Heart right ventricle (tissue), 16 donors: ENCODE measurements at places on chromosomes 6 and 20. TPM values are rescaled to one million over a fixed set of nuclear protein-coding genes. Genes with fewer than 3 reads are reported as not detected.

DNA sequence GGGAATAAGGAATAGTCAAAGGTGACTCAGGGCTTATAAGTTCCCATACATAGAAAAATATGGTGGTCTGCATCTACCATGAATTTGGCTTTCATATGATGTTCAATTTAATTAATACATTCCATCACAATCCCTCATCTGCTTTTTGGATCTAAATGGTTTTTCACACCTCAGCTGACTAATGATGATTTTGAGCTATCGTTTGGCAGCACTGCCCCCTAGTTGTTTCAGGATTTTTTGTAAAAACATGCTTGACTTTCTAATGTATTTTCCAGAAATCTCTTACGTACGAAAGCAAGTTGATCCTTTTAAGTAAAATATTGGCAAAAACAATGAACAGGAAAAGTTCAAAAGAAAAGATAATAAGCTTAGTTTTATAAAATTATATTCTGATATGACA is 408.6 kb upstream of the ADGRB3 start:
- H3K27me3 ChIP-seq: no peaks in the 10 kb centered on the region
- H3K4me1 ChIP-seq: no peaks in the 10 kb centered on the region
- DNase-seq: no peak

DNA sequence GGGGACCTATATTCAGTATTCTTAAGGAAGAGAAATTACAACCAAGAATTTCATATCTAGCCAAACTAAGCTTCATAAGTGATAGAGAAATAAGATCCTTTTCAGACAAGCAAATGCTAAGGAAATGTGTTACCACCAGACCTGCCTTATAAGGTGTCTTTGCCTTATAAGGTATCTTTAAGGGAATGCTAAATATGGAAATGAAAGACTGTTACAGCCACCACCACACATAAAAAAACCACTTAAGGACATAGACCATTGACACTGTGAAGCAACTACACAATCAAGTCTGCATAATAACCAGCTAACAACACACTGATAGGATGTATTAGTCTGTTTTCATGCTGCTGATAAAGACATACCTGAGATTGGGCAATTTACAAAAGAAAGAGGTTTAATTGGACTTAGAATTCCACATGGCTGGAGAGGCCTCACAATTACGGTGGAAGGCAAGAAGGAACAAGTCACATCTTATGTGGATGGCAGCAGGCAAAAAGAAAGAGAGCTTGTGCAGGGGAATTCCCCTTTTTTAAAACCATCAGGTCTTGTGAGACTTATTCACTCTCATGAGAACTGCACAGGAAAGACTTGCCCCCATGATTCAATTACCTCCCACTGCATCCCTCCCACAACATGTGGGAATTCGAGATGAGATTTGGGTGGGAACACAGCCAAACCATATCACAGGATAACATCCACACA is 119.2 kb upstream of the LAMA2 start:
- no peaks in the 10 kb centered on the region for H3K36me3 ChIP-seq
- H3K27ac ChIP-seq: no peak overlapping the region
- no peaks in the 10 kb centered on the region for H3K27me3 ChIP-seq
- H3K4me1 ChIP-seq: no peaks in the 10 kb centered on the region
- DNase-seq: no peak

DNA sequence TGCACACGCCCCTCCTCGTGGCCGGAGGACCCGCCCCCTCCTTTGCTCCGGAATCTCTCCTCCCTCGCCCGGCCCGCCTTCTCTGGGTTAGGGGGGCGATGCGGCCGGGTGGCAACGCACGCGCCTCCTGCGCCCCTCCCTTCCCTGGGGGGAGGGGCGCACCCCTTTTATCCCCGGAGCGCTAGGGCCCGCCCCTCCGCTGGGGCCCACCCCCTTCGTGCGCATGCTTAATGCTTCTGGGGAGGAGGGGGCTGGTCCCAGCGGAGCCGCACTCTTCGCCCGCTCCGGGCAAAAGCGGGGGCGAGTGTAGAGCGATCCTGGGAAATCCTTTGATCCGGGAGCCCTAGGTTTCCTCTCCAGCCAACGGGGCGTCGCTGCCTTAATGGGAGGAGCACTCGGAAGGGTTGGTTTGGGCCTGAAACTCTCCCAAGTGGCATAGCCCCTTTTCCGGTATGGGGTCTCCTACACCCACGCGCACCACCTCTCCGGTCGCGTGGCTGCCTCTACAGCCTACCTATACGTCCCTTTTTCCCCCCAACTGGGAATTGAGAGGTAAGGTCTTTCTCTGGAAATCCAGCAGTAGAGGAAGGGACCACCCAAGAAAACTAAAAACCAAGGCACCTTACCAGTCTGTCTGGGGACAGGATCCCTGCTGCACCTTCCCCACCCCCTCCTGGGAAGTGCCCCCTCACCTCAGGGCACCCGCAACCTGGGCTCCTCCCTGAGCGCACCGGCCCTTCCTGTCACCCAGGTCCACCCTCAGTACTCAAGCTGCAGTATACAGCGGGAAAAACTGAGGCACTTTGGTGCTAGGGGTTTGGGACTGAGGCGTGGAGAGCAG is 2.1 kb downstream of the SOX12 start:
- no peak overlapping the region for H3K4me3 ChIP-seq
- H3K27ac ChIP-seq: peak overlapping the region; percentile 80
- peaks cover 49% of the 10 kb centered on the region for H3K4me1 ChIP-seq
- no peaks in the 10 kb centered on the region for H3K36me3 ChIP-seq
- DNase-seq: peak; percentile 81

GRCh38 chr20:41167481-41168253 is 30.3 kb downstream of the PLCG1 start:
- no peaks in the 10 kb centered on the region for H3K27me3 ChIP-seq
- no peak overlapping the region for H3K27ac ChIP-seq
- H3K4me3 ChIP-seq: no peak overlapping the region
- H3K4me1 ChIP-seq: peaks cover 10% of the 10 kb centered on the region
- DNase-seq: no peak

- no peaks in the 10 kb centered on the region for H3K27me3 ChIP-seq
- no peaks in the 10 kb centered on the region for H3K36me3 ChIP-seq
- H3K27ac ChIP-seq: peak within 1 kb of the TSS; percentile 74
- H3K4me1 ChIP-seq: peaks cover 47% of the 10 kb centered on the region
- peak; percentile 14 for DNase-seq
Observed at GRCh38 chr6:167826896-167827582, at the start of gene AFDN. Gene AFDN (plus strand): TSS chr6:167826911. CDS start chr6:167827133, 222 bp downstream.

GRCh38 chr20:21229163-21229562 is 74.0 kb upstream of the XRN2 start:
- no peaks in the 10 kb centered on the region for H3K4me1 ChIP-seq
- no peak overlapping the region for H3K4me3 ChIP-seq
- no peak overlapping the region for H3K27ac ChIP-seq
- H3K27me3 ChIP-seq: no peaks in the 10 kb centered on the region

DNA sequence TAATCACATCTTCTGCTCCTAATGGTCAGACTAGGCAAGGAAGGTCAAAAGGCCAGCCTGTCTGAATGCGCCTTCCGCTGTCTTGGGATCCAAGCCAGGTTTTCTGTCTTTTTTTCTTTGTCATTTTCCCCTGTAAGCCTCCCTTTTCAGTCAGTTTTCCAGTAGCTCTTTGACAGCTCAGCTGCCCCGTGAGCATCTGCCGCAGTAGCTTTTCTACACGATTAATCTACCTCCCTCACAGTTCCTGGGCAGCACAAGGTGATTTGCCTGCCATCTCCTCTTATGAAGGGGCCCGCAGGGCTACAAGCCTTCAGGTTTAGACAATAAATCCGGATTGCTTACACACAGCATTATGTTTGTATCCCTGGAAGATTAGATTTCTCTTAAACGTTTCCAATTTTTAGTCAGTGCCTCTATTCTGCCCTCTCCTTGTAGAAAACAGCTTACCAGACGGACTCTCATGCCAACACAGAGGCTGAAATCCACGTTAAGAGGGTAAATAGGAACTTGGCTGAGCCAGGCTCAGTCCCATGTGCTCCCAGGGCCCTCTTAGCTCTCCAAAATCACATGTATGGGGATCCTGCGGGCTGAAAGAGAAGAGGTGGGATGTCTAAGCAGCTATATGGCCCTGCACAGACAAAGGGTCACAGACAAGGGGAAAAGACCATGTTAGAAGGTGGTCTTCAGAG is 77.2 kb downstream of the LY86 start:
- no peak overlapping the region for H3K4me3 ChIP-seq
- DNase-seq: no peak
- H3K4me1 ChIP-seq: peaks cover 34% of the 10 kb centered on the region
- no peak overlapping the region for H3K27ac ChIP-seq
- no peaks in the 10 kb centered on the region for H3K27me3 ChIP-seq

DNA sequence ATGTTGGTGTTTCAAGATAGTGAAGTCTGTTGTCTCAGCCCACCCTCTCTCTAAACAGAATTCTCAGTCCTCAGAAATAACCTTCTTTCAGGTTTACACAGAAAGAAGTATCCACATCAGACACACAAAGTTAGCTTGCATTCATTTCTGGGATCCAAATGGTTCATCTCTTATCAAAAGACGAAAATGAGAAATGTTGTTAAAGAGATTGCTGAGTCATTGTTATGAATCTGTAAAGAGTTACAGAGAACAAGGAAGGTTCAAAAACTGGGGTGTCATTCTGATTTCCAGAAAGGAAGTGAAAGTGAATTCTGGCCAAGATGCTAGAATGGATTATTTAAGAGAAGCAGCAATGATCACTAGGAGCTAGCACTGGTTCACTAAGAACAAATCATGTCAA is 90.5 kb upstream of the ATXN1 start:
- peaks cover 4% of the 10 kb centered on the region for H3K4me1 ChIP-seq
- no peak overlapping the region for H3K27ac ChIP-seq
- no peaks in the 10 kb centered on the region for H3K27me3 ChIP-seq
- H3K36me3 ChIP-seq: no peaks in the 10 kb centered on the region

DNA sequence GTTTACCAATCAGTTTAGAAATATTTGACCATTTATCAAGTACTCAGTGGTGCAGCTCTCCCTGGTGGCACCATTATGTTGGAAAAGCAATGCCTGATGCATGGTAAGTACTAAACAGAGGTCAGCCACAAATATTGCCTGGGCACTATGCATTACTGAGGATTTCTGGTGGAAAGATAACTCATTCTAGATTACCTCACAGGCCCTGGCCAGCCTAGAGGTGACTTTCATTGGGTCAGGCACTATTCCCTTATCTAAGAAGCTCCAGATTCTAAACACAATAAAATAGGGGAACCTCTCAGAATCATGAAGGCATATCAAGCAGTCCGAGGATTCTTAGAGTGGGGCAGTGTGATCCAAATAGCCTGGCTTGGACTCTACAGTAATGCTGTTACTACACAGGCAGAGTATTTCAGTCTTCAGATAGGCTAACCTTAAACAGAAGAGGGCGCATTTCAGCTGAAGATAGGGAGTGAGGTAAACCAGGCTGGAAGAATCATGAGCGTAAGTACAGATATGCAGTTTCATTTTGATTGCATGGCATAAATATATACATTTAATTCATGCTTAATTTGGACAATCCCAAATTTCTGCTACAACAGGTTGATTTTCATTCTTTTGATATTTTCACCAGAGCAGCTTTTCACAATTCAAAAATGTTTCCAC is 12.1 kb downstream of the LGSN start:
- no peaks in the 10 kb centered on the region for H3K36me3 ChIP-seq
- H3K4me3 ChIP-seq: no peak overlapping the region
- no peaks in the 10 kb centered on the region for H3K4me1 ChIP-seq

Gene TRAPPC3L
- total RNA-seq: 0.26 TPM

Gene PACSIN1
- 10.8 TPM for total RNA-seq

Gene DDR1
- total RNA-seq: 37.9 TPM

Gene RNF144B
- 14.1 TPM for total RNA-seq

Gene WFDC10A
- total RNA-seq: not detected

Gene TSBP1
- total RNA-seq: not detected

Gene GUCA1A
- not detected for total RNA-seq
